ENCODE measurements at places on chromosomes 11 and 22.
A peak's percentile ranks its signal among the peaks of the same experiment; 100 is the strongest.

- peak; percentile 78 for DNase-seq
These were observed 1.4 kb downstream of the TMEM109 start for GRCh38 chr11:60915248-60915914.

- no peak for DNase-seq
These were observed 4.2 kb downstream of the SEPTIN5 start for GRCh38 chr22:19718456-19719049.

DNA sequence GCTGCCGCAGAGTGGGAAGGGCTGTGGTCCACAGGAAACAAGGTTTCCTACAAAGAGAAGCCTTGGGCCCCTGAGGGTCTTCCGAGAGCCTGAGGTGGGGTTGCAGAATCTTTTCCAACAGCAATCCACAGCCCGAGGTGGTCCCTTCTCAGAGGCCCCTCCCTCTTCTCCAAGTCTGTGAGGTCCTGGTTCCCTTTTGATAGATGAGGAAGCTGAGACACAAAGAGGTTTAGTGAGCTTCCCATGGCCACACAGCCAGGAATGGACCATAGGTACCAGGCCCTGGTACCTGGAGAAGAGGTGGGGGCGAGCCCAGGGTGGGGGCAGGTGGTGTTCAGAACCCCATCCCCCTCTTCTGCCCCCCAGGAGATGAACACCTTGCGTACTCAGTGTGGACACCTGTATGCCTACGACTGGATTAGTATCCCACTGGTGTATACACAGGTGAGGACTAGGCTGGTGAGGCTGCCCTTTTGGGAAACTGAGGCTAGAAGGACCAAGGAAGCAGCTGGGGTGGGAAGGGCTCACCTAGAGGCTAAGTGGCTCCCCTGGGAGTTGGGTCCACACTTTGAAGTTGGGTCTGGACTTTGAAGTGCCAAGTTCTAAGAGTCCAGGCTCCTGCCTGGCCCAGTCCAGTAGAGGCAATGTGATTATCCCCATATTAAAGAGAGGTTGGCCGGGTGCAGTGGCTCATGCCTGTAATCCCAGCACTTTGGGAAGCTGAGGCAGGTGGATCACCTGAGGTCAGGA is 7.0 kb downstream of the BEST1 start:
- DNase-seq, result no peak

DNA sequence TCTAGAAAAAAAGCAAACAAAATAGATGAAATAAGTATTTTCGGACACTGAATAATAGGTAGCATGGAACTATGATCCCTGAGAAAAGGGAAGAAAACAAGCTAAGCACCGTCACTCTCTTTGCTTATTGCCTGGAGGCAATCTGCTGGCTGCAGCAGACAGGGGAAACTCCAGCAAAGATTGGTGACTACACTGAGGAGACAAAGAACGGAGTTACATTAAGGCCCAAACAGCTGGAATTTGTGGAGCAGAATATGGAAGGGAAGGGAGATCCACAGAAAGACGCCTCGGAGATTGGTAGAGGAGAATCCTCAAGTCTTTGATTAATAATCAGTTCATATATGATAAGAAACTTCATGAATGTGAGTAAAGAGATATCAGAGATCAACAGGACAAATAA is 150.2 kb downstream of the TYR start:
- DNase-seq, result no peak

DNA sequence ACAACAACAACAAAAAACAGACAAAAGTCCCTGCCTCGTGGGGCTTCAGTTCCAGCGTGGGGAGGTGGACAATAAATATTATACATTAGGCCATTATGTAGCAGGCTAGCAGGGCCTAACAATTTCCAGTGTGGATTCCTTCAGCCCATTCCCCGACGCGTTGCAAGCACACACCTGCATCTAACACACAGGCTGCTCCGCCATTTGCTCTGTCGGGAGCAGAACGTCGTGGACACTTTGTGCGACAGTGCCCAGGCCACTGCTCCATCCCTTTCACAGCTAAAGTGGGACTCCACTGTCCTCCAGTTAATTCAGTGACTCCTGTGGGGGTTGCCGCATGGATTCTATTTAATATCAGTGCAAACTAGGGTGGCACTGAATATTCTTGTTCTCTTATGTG is 10.9 kb upstream of the FGF3 start:
- no peak for DNase-seq

- no peak for DNase-seq
These were observed 89.8 kb upstream of the RTL6 start for GRCh38 chr22:44587737-44588310.

GRCh38 chr11:117792992-117793391 is 4.0 kb downstream of the DSCAML1 start:
- no peak for DNase-seq

DNA sequence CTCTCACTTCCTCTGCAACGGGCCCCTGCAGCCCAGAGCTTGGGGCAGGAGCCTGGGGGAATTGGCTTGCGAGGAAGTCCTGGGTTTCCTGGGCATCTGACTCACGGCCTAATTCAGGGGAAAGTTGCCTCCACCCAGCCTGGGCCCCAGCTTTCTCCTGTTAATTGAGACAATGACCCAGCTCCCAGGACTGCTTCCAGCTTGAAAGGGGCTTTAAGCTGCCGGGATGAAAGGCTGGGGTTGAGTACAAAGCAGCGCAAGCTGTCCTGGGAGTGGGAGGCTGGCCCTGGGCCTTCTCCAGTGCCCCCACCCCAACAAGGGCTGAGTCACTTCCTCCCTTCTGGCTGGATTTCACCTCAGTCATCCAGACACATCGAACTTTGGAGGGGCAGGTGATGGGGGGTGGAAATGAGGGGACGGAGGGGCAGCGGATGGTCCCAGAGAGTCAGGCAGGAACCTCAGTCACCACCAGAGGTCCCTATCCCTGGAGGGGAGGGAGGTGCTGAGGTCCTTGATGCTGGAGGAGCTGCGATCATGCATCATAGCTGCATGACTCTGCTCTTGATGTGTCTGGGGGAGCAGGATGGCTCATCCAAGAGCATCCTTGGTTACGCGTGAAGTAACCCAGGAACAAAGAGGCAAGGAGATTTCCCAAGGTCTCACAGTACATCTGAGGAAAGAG is 30.1 kb upstream of the OAF start:
- DNase-seq, result no peak

DNA sequence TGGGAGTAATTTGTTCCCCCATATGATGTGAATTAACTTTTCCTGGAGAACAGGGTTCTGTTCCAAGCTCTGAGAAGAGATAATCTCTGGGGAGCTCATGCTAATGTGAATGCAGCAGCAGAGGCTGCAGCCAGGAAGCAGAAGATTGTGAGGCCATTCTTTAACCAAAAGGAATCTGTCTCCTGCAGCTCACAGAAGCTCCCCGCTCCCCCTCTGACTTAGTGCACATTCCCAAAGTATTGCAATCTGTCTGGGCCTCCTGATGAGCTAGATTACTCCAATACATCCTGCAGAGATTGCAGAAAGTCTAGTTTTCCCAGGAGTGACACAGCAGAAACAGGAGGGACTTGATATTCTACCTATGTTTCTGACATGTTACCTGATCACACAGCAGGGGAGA is 420.6 kb upstream of the FAT3 start:
- DNase-seq, result no peak

DNA sequence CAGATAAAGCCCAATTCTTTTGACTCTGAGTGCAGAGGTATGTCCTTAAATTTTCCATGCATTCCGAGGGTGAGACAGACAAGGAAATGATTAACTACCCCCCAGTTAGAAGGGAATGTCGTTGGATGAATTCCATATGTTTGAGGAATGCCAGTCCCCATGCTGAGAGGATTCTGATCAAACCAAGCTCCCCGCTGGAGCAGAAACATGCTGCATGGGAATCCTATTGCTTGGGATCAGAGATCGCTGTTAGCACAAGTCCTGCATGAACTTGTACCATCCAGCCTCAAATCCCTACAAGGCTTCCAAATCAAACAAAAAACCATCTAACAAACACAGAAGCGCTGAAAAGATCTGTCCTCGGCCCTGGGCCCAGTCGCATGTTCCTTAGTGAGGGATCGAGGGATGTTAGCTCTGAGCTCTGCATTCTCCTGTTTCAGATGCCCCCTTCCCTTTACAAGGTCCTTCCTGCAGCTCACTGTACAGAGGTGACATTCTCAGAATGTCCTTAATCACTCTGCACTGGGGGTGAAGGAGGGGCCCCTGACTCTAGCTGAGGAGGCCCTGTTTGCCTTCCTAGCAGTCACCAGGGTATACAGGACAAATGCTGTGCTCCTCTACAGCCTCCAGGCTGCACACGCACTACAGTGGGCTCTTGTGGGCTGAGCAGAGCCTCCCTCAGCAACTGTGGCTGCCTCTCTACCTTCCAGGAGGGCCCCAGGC is 353.4 kb downstream of the TENM4 start:
- no peak for DNase-seq

GRCh38 chr11:2853401-2853800 is 32.2 kb downstream of the CDKN1C start:
- DNase-seq, result no peak

DNA sequence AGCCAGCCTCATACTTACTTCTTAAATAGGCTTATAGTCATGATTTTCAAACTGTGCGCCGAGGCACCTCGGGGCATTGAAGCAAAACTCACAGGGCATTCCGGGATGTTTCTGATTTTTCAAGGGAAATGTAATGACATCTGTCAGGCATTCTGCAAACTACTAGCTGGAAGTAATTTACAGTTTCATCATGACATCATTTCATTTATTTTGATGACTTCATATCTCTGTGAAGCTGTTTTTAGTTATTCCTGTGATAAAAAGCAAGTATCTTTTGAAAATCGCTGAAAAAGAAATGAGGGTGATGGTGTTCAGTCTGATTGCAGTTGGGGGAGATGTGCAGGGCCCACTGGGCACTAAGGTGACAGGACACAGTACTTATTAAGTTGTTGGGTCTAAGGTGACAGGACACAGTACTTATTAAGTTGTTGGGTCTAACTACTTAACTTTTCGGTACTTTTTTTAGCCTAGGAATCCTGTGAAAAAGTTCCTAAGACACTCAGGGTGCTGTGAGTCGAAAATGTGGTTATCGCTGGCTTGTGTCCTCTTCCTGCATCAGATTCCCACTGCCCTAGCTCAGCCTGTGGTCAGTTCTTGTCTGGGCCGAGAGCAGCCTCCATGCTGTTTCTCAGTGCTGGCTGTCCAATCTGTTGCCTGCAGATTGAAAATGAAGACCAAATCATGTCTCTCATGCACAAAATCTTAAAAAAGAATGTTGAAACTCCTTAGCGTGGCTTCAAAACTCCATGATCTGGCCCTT is 42.6 kb downstream of the APLP2 start:
- DNase-seq, result no peak

DNA sequence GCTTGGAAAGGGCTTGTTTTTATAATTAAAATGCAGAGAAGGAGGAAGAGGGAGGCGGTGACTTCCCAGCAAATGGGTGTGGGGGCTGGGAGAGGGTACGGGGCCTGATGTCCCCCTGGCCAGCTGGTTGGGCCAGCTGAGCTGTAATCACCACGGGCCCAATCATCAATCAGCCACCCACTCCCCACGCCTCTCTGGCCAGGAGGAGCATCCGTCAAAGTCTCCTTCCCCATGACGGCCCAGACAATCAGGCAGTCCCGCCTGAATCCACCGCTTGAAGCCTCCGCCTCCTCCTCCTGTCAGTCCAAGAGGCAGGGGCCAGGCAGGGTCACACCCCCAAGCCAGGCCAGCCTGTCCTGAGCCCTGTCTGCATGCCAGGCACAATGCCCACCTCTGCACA is 13.3 kb upstream of the CABP7 start:
- DNase-seq, result no peak

DNA sequence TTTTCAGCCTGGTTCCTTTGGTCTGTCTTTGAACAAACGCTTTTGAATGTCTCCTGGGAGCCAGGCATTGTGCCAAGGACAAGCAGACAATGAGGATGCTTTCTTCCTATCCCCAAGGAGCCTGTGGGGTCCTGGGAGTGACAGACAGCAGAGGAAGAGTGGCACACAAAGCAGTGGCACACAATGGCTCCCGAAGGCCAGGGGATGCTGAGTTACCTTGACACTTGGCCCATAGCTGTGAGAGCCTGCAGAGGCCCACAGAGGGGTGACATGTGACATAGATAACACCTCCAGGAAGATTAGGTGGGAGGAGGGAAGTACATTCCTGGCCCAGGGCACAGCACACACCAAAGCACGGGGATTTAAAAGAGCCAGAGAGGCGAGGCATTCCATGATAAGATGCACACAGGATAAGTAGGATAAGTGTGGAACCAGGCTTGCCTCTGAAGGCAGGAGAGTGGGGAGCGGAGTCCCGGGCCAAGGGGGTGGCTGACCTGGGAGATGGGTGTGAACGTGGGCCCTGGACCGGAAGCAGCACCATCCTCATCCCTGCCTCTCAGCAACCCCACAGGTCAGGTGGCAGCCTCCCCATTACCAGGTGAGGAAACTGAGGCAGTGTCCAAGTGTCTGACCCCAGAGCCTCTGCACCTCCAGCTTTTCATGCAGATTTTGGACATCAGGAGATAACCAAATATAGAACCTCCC is 6.3 kb downstream of the UPB1 start:
- DNase-seq, result no peak

DNA sequence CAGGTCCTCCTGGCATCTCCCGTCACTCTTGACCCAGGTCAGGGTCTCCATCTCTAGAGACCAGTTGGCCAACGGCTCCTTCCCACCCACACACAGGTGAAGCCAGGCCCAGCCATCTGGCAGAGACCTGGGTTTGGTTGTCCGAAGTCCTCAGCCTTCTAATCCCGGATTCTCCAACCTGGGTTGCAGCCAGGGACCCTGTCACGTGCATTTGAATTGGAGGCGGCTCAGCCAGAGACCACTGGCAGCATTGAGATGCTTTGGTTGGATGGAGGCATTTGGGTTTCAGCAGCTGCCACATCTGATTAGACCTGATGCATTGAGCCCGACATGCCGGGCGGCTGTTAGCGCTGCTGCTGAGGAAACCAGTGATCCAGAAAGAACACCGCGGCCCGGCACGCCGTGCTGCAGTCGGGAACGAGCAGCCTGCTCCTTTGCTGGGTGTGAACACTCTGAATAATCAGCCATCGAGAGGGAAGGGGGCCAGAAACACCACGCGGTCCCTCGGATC is 163.2 kb downstream of the BRD1 start:
- DNase-seq, result no peak

DNA sequence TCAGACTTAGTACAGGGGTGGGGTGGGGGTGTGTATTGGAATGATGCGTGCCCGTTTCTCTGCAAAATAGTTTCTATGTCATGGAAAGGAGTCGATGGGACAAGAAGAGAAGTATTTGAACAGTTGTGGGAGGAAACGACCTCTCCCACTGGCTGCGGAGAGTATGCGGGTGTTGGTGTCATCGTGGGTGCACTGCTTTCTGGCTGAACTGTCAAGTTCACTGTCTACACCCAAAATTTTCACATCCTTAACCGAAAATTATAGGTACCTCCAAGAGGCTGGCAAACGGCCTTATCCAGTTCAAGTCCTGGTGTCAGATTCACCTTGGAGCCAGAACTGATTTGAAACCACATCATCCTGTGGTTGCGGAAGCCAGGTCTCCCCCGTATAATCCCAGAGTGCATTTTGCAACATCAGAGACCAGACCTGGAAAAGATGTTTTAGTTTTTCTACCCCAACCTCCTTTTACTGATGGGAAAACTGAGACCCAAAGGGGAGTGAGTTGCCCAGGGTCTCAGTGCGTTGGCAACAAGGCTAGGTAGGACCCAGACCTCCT is 497 bp upstream of the SSRP1 start:
- DNase-seq, result no peak

Data from stimulated activated naive B cell treated with anti-CD40 and anti-IgM and Interleukin-4, amounts not matched to agents 10 μg/mL and 1 μg/mL and 100 μg/mL, for 72 hours (primary cell).